NCI-H1436 treated with DMSO at 0.1 percent for 48 hours (cell line): ENCODE measurements at places on chromosomes 12 and 14.

DNA sequence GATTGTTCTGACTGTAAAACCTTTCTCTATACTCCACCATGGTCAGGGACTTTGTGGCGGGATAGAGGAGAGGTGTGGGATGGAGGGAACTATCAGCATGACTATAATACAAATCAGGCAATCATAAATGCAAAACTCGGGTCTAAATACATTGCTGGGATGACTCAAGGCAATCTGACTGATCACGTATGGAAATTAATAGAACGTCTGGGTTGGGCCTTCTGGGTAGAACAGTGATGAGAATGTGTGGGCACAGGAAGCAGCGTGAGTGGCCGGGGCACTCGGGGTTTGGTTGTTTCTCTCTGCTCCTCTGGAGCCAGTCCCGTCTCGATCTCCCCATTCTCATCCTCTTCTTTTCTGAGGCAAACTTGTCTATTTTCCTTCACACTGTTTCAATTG lies 485.8 kb downstream of the VRK1 start:
- DNase-seq: no peak

DNA sequence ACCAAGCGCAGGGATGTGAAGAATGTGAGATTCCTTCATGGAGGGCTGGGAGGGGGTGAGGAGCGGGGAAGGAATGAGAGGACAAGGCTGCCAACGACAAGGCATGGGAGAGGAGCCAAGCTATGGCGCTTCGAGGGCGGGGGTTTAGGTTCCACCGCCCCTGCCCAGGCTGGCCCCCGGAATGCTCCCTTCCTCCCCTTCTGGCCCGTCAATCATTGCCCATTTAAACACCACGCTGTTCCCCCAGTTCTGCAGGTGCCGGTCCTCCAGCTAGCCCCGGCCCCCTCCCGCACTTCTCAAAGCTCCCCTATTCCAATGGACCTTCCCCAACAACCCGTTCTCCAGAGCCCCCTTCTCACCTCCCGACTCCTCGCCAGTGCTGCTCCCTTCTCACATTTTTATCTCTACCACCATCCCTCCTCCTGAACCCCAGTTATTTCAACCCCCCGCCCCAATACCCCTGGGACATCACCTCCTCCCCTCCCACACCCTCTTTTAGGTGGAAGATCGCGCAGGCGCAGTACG lies 428 bp downstream of the RNF41 start:
- no peak for DNase-seq

- DNase-seq: no peak
Measured at GRCh38 chr14:32366986-32367385, 37.9 kb downstream of the AKAP6 start.

GRCh38 chr12:115464661-115465060 lies 780.7 kb upstream of the TBX3 start:
- DNase-seq: no peak

GRCh38 chr12:114668151-114668885 lies 15.7 kb downstream of the TBX3 start:
- DNase-seq: no peak

GRCh38 chr12:25518512-25518911 lies 34.6 kb downstream of the LMNTD1 start:
- no peak for DNase-seq

DNA sequence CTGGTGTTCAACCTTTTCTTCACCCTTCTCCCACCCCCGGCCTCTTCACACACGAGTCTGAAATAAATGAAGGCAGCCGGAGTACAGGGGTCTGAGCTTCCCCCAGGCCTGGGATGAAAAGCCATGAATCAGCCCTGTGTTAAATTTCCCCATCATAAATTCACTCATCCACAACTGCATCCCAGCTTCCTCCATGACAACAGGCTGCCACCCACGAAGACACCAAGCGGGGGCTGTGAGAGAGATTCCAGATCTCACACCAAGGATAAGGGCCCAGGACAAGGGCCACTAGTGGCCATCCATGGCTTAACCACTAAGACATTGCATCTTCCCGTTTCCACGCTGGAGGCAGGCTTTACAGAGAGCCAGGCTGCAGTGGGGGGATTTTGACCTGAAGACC lies 93.9 kb upstream of the NCOR2 start:
- no peak for DNase-seq
